Vagina (tissue), 2 donors: ENCODE measurements at places on chromosomes 5 and 9.

GRCh38 chr9:34254141-34254913 is 74.7 kb downstream of the KIF24 start:
- DNase-seq = no peak

GRCh38 chr5:68046445-68046844 is 169.1 kb upstream of the PIK3R1 start:
- DNase-seq = no peak

DNA sequence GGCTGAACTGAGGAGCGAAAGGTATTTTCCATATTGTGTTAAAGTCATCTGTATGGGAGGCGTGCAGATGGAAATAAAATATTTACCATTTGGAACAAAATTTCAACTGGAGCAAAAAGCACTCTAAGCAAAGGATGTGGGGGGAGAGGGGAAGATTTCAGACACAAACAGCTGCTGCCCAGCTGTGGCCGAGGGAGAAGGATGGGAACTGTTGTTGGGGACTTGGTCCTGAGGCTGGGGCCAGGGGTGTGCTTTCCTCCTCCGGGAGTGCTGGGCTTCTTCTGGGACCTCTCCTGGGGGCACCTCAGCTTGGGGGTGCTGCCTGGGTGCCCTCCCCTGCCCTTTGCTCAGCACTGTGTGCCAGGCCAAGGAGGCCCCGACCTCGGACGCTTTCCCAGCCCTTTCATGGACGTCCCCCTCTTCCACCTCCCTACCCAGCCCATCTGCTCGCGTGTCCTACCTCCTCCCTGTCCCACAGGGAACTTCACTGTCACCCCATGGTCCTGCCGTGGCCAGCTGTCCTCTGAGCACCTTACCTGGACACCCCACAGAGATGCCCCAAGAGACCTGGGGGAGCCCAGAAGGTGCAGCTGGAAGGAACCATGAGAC is 101.9 kb upstream of the COL5A1 start:
- no peak for DNase-seq

DNA sequence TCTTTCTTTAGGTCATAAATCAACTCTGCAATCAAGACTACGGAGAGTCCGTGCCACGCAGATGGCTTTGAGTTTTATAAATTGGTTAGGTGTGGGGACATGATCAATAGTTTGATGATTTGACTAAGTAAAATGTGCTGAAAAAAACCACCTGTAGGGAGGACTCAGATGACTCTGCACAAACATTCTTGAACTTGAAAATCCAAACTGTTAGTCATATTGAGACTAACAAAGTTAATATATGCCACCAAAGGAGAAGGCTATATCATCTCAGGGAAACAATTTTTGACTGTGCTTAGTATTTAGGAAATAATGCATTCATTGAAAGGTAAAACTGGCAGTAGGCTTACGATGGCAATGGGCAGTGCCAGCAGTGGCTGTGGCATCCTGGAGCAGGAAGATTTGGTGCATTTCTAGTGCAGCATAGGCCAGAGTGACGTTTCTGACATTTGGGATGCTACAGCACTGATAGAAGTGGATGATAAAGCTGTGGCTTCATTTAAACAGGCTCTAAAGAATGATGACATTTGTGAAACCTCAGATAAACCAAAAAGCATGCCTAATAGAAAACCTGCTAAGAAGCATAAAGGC is 291.1 kb downstream of the MLLT3 start:
- no peak for DNase-seq

GRCh38 chr5:142486581-142486980 is 161.8 kb upstream of the SPRY4 start:
- DNase-seq = no peak

DNA sequence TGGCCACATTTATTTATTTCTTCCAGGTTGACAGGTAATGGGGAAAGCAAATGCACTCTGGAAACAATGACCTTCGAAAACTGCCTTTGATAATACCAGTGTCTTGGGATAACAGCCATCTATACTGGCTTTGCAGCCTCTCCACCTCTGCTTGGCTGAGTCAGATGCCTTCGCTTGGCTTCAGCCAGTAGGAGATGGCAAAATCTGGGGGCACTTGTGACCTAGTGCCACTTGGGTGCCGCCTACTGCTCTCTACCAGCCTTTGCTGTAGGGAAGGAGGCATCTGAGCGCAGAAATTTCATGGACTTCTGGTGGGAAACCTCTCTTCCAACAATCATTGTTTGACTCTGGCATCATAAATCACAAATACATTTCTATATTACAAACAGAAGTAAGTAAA is 21.8 kb downstream of the FYB1 start:
- no peak for DNase-seq

GRCh38 chr9:690517-691111 is 150.9 kb upstream of the DMRT1 start:
- no peak for DNase-seq

- no peak for DNase-seq
Observed at GRCh38 chr5:124808842-124809268, 62.4 kb upstream of the ZNF608 start.

DNA sequence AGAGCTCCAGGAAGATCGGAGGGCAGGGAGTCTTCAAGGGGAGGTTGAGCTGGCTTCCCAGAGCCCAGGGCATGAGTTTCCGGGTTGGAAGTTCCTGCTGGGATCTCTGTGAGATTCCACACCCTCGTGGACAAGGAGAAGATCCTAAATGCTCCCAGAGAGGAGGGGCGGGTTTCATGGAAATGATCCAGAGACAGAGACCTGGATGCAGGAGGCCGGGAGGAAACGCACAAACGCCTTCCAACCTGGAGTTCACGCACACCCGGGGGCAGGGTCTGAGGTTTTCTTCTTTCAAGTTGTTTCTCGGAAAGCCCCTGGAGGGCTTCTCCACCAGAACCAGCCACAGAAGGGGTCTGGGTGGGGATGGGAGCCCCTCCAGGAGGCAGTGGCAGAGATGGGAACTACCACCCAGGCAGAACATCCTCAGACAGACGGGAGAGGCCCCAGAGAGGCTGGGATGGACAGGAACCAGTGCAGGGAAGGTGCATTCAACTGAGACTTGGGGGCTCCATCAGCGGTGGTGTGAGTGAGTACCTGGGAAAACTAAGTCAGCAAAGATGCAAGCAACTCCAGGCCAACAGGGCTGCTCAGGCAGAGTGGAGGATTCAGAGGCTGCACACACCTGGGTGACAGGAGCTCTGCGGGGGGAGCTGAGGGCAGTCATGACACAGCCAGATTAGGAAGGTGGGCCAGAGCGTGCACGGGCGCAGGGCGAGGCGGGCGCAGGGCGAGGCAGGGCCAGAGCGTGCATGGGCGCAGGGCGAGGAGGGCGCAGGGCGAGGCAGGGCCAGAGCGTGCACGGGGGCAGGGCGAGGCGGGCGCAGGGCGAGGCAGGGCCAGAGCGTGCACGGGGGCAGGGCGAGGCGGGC is 52.1 kb upstream of the EXOC3 start:
- peak; percentile 70 for DNase-seq

- DNase-seq = no peak
Observed at GRCh38 chr9:112041536-112042243, 133.4 kb downstream of the SUSD1 start.

DNA sequence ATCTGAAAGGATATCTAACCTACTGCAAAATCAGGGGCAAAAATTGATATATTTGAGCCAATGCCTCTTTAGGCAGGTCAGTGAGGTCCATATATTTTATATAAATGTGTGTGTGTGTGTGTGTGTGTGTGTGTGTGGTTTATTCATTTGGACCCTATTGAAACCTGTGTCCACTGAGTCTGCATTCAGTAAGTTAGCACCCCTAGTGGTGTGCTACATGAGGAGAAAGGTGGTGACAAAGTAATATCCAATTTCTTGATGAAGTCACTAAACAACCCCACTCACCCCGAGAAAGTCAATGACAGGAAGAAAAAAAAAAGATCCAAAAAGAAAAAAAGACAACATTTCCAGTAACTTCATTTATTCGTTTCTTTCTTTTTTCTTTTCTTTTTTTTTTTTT is 4.1 kb downstream of the FBXW11 start:
- no peak for DNase-seq

GRCh38 chr9:123724211-123724796 is 205.6 kb downstream of the DENND1A start:
- DNase-seq = no peak

GRCh38 chr9:92424340-92424739 is at the start of gene OMD:
Gene OMD, minus strand, starts transcription at chr9:92424471. Its CDS starts 6,913 bp downstream, at chr9:92417558.
- no peak for DNase-seq

DNA sequence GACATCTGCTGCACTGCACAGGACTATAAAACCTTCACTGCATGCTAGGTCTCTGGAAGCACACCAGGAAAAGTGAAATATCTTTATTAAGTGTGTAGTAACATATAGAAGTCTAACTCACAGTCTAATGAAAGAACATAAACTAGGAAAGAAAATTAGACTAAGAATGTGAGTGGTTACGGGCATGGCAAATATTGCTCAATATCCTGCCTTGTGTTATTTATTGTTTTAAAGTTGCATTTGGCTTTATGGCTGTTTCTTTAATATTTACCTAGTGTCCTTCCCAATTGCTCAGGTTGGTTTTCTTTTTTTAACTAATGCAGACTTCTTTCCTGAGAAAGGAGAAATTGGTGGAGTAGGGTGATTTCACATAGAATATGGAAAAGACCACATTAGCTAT is 342.4 kb downstream of the KIAA0825 start:
- no peak for DNase-seq

- DNase-seq = no peak
Observed at GRCh38 chr5:72042097-72042496, 65.2 kb upstream of the MAP1B start.
